Lung microvascular endothelial cell (primary cell): ENCODE measurements at places on chromosomes 13 and 19. TPM values are rescaled to one million over a fixed set of nuclear protein-coding genes. Genes with fewer than 3 reads are reported as not detected.

KCTD12 gene
- 160 and 407 TPM in 2 replicates for total RNA-seq

CCL25 gene
- total RNA-seq, result not detected in 2 replicates

DNA sequence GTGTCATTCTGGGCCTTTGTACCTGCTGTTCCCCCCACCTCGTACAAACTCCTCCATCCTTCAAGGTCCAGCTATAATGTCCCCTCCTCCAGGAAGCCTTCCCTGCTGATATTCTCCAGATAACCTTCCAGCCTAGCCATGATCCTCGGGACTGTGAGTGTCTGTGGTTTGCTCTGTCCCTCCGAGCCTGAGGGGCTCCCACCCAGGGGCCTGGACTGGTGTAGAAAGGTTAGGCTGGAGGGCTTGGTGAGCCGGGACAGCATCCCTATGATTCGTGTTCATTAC, 2.9 kb upstream of the COMP start:
- no peak for DNase-seq

DNA sequence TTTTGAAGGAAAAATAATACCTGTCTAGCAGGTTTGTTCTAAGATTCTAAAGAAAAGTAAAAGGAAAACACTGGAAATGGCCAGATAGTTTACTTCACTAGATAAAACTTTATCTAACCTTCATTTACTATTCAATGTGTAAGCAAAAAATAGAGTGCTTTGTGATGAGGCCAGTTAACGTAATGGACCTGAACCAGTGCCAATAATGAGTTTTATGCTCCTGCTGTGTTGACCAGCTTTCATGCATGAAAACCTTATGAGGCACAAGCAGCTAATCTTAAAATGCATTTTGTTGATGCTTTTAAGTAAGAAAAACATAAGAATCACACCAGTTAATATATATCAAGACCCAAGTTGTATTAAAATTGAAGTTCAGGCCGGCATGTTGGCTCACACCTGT, 617.2 kb upstream of the GPC6 start:
- no peak for DNase-seq

- DNase-seq, result peak; percentile 49
These were observed 30.6 kb upstream of the IGSF23 start for GRCh38 chr19:44582581-44583265.

GRCh38 chr19:682678-683320, 6.6 kb downstream of the FSTL3 start:
- DNase-seq, result no peak

TTC9B gene
- under 0.01 TPM in 1 of 2 replicates, not detected in the other for total RNA-seq

GRCh38 chr19:14090509-14091080, at the start of gene SAMD1:
Gene SAMD1 (minus strand): TSS chr19:14090751.
- DNase-seq, result peak; percentile 86
